ENCODE measurements at places on chromosomes 7 and 10.

DNA sequence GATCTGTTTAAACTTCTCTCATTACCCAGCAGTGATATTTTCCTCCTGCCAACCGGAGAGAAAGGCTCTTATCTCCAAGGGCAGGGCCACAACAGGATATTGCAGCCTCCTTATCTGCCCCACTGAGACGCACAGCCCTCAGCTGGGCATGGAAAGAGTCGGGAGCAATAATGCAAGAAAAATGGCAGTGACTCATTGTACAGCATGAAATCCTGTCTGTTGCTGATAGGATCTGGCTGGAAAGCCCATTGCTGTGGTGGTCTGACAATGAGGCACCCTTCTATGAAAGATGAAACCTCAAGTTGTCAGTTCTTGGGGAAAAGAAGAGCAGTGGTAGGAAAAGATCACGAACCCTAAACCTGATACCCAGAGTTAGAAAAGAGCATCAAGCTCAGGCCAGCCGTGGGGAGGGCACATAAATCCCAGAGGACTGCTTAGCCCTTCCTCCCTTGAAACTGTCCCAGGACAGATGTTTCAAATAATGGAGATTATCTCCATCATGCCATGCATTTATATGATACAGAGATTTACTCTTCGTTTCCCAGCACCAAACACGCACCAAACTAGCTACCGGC lies 47.0 kb upstream of the FIGNL1 start:
- no peak for DNase-seq

DNA sequence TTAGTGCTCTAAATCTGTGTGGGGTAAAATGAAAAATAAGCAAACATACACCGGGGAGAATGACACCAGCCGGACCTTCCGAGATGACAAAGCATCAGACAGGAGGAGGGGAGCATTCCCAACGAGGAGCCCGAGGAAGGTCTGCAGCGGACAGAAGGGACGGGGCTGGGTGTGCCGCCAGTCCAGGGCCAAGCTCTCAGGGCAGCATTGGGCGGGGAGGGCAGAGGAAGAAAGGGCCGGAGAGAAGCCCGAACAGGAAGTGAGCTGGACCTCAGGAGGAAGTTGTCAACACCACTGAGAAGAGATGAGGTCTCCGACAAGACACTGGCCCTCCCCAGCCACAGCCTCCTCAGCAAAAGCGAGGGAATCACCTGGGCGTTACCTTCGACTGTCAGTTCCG lies 182.6 kb upstream of the RNF32 start:
- no peak for DNase-seq

- DNase-seq: no peak
Observed at GRCh38 chr7:906776-907157, 30.4 kb downstream of the GET4 start.

GRCh38 chr7:36262309-36263094 lies 109.4 kb downstream of the EEPD1 start:
- DNase-seq: no peak

- no peak for DNase-seq
Observed at GRCh38 chr7:157476201-157476600, 139.4 kb downstream of the DNAJB6 start.

- no peak for DNase-seq
Observed at GRCh38 chr7:104123786-104124185, 84.0 kb downstream of the ORC5 start.

GRCh38 chr7:1512781-1513656 lies 8.8 kb upstream of the INTS1 start:
- DNase-seq: peak; percentile 48

- DNase-seq: no peak
Observed at GRCh38 chr7:113452245-113452644, 333.9 kb upstream of the SMIM30 start.

- DNase-seq: no peak
Observed at GRCh38 chr10:7199152-7199760, 211.6 kb downstream of the SFMBT2 start.

- DNase-seq: no peak
Observed at GRCh38 chr10:5527332-5528200, 2.8 kb downstream of the CALML3 start.

GRCh38 chr10:120541984-120542383 lies 85.0 kb downstream of the PLPP4 start:
- no peak for DNase-seq

- no peak for DNase-seq
Observed at GRCh38 chr7:48009954-48010353, 19.0 kb downstream of the SUN3 start.

Measured in stimulated activated CD4-positive, alpha-beta T cell treated with anti-CD3 and anti-CD28 coated beads, Interleukin-12 subunit alpha, Interleukin-12 subunit beta, amount 100 ng/mL, for 4 hours (primary cell).